Suppressor macrophage treated with lipopolysaccharide for 4 hours (primary cell): ENCODE measurements at places on chromosomes 12 and 14.

GRCh38 chr14:103021684-103022001, 35.7 kb downstream of the CDC42BPB start:
- DNase-seq = no peak

DNA sequence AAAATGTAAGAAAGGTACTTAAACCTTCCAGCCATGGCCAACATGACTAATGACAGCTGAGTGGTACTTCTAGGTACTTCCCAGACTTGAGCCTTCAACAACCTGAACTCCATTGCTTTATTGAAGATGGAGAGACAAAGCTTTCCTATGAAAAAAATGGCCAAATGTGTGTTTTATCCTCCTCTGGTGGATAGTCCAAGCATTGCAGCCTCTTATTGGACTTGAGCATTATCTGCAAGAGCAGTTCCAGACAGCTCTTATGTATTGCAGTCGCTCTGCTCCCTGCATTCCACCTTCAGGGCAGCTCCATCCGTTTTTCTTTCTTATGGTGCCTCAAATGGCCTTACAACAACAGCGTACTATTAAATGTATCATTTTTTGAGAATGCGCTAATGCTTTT, 588.2 kb downstream of the NRXN3 start:
- no peak for DNase-seq

DNA sequence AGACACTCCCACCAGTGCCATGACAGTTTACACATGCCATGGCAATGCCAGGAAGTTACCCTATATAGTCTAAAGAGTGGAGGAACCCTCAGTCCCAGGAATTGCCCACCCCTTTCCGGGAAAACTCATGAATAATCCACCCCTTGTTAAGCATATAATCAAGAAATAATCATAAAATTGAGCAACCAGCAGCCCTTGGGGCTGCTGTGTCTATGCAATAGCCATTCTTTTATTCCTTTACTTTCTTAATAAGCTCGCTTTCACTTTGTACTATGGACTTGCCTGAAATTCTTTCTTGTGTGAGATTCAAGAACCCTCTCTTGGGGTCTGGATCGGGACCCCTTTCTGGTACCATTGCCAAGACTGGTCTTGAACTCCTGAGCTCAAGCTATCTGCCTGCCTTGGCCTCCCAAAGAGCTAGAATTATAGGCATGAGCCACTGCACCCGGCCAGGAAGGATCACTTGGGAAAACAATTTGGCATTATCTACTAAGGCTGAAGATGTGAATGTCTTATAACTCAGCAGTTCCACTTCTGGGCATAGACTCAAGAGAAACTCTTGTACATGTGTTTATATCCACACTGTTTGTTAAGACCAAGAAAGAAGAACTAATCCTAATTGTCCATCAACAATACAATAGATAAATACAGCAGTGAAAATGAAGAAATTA, 35.9 kb upstream of the CEP83 start:
- DNase-seq = no peak

DNA sequence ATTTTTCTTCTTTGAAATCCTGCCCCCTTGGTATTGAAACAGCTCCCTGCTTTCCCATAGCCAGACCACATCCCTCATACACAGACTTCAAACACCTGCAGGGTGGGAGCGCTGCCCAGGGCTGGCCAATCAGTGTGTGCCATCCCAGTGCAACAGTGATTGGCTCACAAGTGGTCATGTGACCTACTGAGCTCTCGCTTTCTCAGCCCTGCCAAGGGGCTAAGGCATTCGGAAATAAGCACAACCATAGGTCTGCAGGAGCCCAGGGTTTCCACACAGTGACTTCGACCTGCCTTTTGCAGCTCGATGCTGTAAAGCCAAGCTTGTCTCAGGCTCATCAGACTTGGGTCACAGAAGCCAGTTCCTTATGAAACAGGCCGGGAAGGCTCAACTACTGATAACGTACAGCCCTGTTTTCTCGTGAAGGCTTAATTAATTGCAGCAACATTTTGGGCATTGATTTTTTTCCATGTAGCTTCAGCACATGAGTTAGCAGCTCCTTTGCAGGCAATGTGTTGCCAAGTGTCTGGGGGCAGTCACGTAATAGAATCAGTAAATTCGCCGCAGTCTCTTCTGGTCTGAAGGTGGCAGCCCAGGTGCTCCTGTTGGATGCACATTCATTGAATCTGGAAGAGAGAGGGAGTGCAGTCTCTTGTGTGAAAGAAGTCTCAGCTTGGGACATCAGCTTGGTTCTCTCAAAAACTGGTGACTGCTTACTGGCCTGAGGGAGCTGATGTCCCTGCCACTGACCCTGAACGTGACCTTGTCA, 1091.8 kb downstream of the AACS start:
- no peak for DNase-seq

DNA sequence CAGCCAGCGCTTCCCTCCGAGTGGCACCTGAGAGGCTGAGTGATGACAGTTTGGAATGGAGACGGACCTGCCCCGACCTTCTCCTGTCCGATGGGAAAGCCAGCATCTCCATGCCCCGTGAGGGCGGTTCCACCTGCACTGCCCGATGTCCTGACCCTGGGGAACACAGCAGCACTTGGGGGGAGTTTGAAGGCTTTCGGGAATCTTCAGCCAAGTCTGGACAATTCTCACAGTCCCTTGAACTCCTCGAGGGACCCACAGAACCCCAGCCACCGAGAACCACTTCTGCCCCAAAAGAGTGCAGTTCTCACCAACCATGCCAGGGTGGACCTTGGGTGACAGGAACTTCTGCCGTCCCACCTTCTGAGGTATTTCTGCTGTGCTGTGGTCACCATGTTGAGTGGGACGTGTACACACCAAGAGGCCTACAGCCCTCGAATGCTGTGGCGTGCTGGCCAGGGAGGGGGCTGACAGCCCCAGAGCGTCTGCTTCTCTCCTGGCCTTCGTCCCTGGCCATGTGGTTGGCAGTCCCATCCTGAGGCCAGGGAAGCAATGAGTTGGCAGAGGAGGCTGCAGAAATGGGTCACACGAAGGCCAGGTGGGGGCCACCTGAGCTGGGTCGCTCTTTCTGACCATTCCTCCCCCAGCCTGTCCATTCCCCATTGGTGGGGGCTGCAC, 1.0 kb downstream of the CLBA1 start:
- DNase-seq = no peak
